ENCODE measurements at places on chromosomes 1 and 21. TPM values are rescaled to one million over a fixed set of nuclear protein-coding genes. Genes with fewer than 3 reads are reported as not detected.

The BLZF1 gene
- total RNA-seq, result 15.2 TPM

The CCDC190 gene
- not detected for total RNA-seq

The ENAH gene
- total RNA-seq, result 86.1 TPM

The ACOT11 gene
- total RNA-seq, result 2.4 TPM

The ANGPTL1 gene
- total RNA-seq, result not detected

The SPATA45 gene
- not detected for total RNA-seq

The FCRLA gene
- total RNA-seq, result not detected

The LRRC47 gene
- 30.5 TPM for total RNA-seq

The SPAG17 gene
- not detected for total RNA-seq

The UTS2 gene
- total RNA-seq, result not detected

The CFAP74 gene
- not detected for total RNA-seq

The OLIG2 gene
- not detected for total RNA-seq

The TRPM2 gene
- total RNA-seq, result 8.0 TPM

The PGLYRP4 gene
- total RNA-seq, result not detected

The LPAR3 gene
- total RNA-seq, result 0.75 TPM

The PLA2G2A gene
- not detected for total RNA-seq

The DMBX1 gene
- 0.70 TPM for total RNA-seq

The OLFML3 gene
- total RNA-seq, result 4.1 TPM

The RNU1-2 gene
- not detected for total RNA-seq

The HTR1D gene
- total RNA-seq, result 11.9 TPM

The SORT1 gene
- total RNA-seq, result 4.0 TPM

The CCDC27 gene
- total RNA-seq, result not detected

The LDLRAD1 gene
- total RNA-seq, result not detected

The RAB3B gene
- total RNA-seq, result 6.0 TPM

The CYP4Z1 gene
- not detected for total RNA-seq

The PRKCZ gene
- 8.5 TPM for total RNA-seq

The IGSF5 gene
- not detected for total RNA-seq

The ADAMTS4 gene
- total RNA-seq, result not detected

The TPTE gene
- not detected for total RNA-seq

The FAM163A gene
- total RNA-seq, result not detected

The CGN gene
- 2.6 TPM for total RNA-seq

The LIN28A gene
- total RNA-seq, result not detected

The HCRTR1 gene
- total RNA-seq, result not detected

The FAM131C gene
- 19.7 TPM for total RNA-seq
